ENCODE measurements at places on chromosomes 7 and 10.

DNA sequence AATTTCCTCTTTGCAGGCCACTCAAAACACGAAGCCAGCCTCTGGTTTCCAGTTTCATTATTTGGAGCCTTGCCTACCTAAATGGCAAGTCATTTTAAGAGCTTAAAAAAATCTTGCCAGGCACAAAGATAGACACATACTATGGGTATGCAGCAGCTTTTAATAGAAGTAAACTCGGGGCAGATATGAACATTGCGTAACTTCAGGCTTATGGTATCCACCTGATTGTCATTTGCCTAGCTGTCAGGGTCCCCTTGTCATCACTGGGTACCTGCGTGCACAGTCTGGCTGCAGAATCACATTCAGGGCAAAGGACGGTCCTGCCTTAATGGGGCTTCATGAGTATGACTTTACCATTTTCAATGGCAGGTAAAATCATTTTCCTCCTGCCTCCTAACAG, 466.1 kb upstream of the NRP1 start:
- no peak for DNase-seq

GRCh38 chr10:29322918-29323317, 34.0 kb downstream of the LYZL1 start:
- no peak for DNase-seq

DNA sequence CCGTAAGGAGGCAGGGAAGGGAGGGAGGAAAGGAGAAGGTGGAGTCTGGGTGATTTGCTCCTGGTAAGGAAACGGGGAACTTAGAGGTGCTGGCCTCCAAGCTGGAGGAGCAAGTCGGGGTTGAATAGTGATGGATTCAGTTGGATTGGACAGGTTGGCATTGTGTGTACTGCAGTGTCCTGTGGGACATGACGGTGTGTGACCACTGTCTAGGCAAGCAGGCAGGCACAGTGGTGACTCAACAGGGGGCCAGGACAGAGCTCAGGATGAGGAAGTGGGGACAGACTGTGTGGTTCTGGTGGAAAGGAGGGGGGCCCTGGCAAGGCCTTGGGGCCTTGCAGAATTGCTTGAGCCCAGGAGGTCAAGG, 48.8 kb downstream of the COL26A1 start:
- no peak for DNase-seq

DNA sequence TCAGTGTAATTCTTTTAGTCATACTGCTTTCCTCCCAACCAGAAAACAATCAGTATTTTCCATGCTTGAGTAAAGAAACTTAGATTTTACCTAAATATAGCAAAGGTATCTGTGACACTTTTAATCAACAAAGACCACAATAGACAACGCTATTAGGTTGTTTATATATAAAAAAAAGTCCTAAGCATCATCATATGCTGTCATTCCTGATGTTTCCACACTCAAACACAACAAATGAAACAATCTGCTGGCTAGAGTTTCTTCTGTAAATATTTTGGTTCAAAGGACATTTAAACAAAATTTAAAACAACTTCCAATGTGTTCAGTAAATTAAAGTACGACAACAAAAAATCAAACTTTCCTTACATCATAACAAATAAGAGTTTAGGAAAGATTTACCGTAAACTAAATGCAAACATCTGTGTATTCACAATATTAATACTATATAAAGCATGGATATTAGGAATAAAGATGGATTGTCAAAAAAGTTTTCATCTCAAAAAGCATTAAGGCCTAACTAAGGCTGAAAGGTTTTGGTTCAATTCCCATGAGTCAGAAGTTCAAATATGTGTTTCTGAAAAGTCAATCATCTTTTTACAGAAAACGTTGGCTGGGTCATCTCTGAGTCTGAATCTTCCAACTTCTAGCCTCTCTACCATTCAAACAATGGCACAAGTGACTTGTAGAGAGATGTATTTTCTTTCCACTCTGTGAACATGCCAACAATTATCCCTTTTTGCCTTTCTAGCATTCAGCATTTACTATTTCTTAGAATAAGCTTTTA, 157.1 kb downstream of the CRPPA start:
- no peak for DNase-seq

GRCh38 chr7:44368885-44369284, 43.5 kb upstream of the CAMK2B start:
- no peak for DNase-seq

- no peak for DNase-seq
These were observed 371.9 kb downstream of the ZWINT start for GRCh38 chr10:55989188-55989587.

GRCh38 chr7:43041105-43041504, 71.3 kb upstream of the HECW1 start:
- no peak for DNase-seq

DNA sequence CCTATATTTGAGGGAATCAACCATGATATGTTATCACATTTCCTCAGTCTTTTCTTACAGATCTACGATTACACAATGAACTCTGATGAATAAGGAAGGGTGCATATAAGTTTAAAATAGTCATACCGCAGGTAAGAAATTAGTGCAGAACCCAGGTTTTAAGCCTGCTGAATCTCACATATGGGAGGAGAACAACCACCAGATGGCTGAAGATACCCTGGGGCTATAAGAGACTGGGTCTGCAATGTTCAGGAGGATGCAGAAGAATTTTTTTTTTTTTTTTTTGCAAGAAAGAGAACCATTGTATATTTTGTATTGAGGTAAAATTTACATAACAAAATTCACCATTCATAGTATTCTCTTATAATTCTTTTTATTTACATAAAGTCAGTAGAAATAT, 372.3 kb upstream of the MYO3A start:
- DNase-seq = no peak

GRCh38 chr10:78365694-78366093, 332.0 kb downstream of the RPS24 start:
- DNase-seq = no peak

DNA sequence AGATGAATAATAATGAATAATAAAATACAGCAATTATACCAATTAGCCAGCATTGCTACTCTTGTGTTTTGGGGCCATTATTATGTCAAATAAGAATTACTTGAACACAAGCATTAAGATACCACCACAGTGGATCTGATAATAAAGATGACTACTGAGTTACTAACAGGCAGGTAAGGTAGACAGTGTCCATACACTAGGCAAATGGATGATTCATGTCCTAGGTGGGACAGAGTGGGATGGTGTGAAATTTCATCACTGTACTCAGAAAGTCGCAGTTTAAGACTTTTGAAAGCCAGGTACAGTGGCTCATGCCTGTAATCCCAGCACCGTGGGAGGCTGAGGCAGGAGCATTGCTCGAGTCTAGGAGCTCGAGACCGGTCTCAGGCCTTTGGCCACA, 8.7 kb upstream of the UNC5B start:
- no peak for DNase-seq

DNA sequence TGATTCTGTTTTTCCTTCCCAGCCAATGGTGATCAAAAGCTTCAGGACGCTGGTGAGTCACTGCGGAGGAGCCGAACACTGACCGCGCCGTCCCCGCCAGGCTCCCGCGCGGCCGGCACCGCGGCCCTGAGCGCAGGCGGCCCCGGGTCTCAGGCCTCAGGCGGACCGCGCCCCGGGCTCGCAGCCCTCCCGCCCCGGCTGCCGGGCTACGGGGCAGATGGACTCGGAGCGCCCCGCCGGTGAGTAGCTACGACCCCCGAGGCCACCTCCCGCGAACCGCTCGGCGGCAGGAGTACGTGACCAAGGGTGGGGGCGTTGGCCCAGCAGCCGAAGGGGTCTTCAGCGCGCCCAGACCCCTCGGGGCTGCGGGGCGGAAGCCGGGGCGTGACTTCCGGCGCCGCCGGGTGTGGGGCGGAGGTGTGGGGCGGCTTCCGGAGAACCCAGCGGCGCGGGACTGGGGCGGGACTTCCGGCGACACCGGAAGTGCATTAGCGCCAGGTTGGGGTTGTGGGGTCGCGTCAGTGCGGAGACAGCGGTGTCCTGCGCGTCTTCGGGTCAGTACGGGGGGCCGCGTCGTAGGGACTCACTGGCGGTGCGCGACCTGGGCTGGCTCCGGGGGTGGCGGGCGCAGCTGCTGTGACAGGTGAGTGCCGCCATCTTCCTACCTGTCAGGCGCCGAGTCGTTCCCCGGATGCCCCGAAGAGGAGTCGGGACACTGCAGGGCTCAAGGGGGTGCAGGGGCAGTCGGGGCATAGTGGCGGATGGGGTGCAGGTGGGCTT, at the start of gene WDR37:
TSS of gene WDR37 (plus strand) at position 60 of the 780 bp plus-strand sequence. CDS start 15,771 bp downstream, outside the sequence.
- DNase-seq = peak; percentile 85

- no peak for DNase-seq
These were observed 138.5 kb downstream of the CPED1 start for GRCh38 chr7:121126801-121127534.

GRCh38 chr7:109529712-109530111, 960.0 kb downstream of the DNAJB9 start:
- no peak for DNase-seq

DNA sequence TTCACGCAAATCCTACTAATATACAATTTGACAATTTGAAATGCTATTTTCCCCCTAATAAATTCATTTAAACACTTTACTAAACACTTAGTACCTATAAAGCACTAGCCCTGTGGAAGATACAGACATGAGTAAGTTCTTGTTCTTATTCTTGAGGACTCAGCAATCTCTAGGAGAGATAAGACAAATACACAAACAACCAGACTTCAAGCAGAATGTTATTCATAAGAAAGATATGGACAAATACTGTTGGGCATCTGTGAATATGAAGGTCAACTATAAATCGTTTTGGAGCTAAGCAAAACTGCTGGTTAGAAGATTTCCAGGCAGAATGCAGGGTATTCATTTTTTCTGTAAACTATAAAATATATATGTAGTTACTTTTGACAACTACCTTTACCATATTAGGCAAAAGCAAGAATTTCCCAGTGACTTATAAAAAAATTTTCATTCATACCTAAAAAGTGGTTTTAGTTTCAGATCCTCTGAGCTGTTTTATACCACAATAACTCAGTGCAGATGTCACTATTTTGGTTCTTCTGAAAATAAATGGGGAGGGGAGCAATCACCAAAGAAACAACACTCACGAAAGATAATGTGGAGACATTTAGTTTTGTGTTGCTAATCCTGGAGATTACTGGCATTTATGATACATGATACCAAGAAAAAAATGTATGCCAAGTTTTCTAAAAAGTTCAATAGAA, 3.8 kb downstream of the VPS41 start:
- no peak for DNase-seq

GRCh38 chr10:6017781-6018354, 40.5 kb upstream of the IL15RA start:
- no peak for DNase-seq

DNA sequence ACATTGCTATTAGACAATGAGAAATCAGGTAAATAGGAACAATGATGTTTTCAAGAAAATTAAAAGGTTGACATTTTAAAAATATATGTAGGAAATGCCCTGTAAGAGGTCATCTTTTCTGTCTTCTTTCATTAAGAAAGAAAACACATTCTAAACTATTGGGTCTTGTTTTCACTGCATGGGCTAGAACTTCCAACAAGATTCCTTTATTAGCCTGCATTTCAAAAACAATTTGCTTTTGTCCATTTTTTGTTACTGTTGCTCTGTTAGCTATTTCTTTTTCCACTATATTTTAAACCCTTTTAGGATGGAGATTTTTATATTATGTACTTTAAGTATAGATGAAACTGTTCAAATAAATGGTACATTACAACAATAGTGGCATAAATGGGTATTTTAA, 9.2 kb downstream of the REEP3 start:
- DNase-seq = no peak

- no peak for DNase-seq
These were observed 57.1 kb downstream of the KIF5B start for GRCh38 chr10:31999070-31999660.

GRCh38 chr7:157854066-157854891, 517.5 kb downstream of the DNAJB6 start:
- DNase-seq = no peak

DNA sequence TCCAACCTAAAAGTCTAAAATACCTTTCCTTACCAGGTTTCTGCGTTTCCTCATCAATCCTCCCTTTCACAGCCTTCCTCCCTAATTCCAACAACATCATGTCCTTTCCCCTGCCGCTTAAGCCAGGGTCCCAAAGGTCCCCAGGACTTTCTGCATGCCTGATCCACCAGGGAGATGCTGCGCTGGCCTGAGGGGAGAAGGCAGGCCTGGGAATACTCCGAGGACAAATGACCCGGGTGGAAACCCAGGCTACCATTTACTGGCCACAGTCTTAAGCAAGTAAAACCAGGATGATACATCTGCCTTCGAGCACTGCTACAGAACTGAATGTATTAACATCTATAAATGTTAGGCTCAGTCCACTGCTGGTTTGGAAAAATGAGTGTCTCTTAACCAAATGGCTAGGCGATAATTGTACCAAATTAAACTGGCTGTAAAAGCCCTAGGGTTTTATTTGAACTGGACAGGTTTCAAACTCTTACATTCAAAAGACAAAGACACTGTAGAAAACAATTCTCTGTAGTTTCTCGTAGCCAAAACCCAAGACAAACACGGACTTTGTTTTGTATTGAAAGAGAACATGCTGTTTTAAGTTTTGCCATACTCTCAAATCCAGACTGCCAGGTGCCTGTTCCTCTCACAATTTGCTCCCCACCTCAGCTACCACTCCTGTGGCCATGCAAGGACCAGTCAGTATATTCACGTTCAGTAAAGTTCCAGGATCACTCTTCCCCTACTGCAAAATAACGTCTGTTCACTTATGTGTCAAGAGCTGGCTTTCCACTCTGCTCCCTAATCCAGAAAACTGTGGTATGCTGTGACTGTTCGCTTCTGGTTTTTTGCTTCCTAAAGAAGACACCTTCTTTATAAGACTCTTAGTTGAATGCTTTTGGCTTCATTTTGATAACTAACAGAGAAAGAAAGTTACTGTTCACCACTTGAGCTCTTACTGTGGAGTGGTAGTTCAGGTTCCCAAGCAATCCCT, 145.7 kb downstream of the RNF216 start:
- no peak for DNase-seq

GRCh38 chr7:100825751-100826513, 1.4 kb downstream of the EPHB4 start:
- DNase-seq = no peak

DNA sequence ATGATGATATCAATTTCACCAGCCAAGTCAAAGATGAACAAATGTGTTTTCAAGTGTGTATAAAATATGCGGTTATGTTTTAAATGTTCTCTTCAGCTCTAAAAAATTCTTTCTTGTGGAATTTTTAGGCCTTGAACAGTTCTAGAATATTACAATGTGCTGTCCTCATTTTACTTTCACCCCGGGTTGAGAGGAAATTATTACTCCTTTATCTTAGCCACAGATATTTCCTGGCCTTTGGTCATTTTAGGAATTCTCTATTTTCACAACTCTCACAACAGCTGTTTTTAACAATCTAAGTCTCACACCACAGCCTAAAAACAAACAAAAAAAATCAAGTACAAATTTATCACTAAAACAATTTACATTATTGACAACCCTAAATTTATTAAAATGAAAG, 112.2 kb upstream of the HGF start:
- no peak for DNase-seq

DNA sequence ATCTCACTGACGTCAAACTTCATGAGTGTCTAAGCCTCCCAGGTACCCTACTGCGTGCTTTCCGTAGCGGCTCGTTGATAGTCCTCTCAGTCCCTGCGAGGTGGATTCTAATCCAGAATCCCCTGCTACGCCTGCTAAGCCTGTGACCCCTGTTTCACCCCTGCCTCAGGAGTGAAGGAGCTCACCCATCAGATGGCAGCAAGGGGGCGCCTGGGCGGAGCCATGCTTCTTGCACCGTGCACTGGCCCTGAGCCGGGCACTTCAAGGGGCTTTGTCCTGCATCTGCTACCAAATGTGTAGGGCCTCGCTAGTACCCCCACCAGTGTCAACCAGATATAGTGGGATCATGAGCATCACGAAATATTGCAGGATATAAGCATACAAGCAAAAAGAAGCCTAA, 918 bp upstream of the STRA8 start:
- no peak for DNase-seq

Measured in stimulated activated CD8-positive, alpha-beta memory T cell treated with anti-CD3 and anti-CD28 coated beads, Interleukin-4, amount 100 ng/mL, for 24 hours (primary cell).